ENCODE measurements at places on chromosomes 3 and 15. TPM values are rescaled to one million over a fixed set of nuclear protein-coding genes. Genes with fewer than 3 reads are reported as not detected.

DNA sequence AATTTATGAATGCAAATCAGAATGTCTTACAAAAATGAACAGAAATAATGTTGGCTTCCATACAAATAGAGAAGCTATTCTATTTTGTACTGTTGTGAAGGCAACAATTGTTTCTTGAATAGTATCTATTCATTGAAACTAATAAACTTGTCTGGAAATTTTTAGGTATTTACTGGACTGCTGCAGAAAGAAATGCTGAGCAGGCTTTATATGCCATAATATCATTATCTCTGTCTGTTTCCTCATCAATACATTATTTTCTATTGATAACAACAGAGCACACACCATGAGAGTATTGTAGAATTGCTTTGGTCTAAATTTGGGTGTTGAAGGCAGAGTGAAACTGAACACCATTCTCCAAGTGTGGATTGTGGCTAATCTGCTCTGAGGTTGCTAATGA, 216.5 kb upstream of the CGNL1 start:
- no peak for DNase-seq

DNA sequence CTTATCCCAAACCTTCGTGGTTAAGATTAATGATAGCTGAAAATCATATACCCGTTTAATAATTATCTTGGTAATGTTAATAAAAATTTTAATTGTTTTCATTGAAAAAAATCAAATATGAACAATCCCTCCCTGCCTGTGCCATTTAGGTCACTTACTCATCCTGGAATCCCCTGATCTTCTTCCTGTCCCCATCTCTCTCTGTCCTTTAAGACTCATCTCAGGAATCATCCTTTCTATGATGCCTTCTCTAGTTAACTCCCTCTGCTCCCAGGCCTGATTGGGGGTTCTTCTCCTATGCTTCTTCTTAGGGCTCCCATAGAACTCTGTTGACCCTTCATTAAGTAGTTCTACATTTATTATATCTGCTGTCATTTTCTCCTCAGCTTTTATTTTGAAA, 91.6 kb downstream of the MBNL1 start:
- no peak for DNase-seq

DNA sequence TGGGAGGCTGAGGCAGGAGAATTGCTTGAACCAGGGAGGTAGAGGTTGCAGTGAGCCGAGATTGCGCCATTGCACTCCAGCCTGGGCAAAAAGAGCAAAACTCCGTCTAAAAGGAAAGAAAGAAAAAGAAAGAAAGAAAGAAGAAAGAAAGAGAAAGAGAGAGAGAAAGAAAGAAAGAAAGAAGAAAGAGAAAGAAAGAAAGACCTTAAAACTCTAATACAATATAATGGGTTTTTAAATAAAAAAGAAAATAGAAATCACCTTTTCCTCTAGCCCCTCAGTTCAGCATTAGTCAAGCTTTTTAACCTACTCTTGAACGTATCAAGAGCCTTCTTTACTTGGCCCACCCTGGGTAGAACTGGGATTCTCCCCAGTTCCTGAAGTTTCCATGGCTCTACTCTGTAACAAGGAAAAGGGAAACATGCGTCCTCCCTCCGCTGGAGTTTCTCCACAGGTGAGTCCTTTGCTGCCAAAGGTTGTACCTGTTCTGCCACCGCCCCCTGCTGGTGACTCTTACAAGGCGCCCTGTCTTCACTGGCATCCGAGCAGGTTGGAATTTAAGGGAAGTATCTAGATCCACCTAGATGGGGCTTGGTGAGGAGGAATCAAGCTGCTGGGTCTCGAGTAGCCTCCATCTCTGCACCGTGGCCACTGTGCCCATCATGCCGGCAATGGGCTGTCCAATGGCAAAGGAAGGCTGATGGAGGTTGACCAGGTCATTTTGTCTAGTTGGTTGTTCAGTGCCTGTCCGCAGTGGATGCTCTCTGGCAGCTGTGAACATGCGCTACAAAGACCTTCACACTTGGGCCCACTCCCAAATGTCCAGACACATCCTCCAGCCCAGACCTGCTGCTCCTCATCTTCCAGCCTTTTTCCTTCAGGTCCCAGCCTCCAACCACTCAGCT, 20.6 kb upstream of the EPHB3 start:
- peak; percentile 57 for DNase-seq

Gene ZKSCAN7
- polyA plus RNA-seq = 3.1 TPM

Gene SEMA3G
- 0.06 TPM for polyA plus RNA-seq

Gene FGF12
- polyA plus RNA-seq = not detected

Gene RAD18
- 17.7 TPM for polyA plus RNA-seq

Gene KCTD6
- 12.8 TPM for polyA plus RNA-seq

Measured in GM23248 (cell line).